ENCODE measurements at places on chromosomes 1 and 21. TPM values are rescaled to one million over a fixed set of nuclear protein-coding genes. Genes with fewer than 3 reads are reported as not detected.

Gene ANXA9
- total RNA-seq, result 69.0 TPM

Gene PLA2G2D
- total RNA-seq, result not detected

Gene LY9
- 0.23 TPM for total RNA-seq

Gene AKT3
- total RNA-seq, result 7.8 TPM

Gene PGBD5
- 0.15 TPM for total RNA-seq
